SIG-M5 (cell line): ENCODE measurements at places on chromosomes 2 and 18.

DNA sequence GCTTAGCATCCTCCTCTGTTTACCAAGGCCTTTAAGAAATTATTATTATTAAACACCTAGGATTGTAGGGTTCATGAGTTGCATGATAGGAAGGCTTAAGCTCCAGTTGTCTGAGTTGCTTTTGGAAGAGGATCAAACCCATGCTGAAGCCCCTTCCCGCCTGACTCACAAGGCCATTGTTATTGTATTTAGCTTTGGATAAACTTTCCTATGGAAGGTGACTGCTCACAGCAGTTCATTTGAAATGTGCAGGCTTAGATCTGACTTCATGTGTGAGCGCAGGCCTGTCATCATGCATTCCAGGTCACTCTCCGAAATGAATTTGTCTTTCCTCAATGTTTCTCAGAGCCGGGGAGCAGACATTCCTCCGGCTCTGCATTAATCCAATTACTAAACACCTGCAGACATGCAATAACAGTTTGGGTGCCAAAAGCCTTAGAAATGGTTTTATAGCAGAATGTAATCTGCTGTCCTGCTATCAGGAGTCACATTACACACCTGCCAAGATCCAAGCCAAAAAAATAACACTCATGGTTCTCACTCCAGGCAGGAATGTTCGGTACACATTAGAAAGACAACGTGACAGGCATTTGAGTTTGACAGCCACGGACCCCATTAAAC, 119.9 kb downstream of the OSR1 start:
- DNase-seq: no peak

DNA sequence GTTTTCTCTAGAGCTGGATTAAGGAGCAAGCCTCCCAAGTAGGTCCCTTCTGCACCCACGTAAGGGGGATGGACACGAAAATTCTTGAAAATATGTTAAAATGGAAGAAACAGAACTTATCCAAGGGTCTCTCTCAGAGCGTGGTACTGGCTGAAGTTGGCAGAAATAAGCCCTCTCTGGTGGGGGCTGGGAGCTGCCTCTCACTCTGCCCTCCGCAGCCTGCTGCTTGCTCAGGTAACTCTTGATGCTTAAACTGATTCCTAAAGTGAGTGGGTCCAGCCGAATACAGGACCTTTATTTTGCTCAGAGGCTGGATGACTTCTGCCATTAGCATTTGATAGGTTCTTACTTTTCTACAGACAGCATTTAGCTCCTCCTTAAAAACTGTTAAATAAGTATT, 78.1 kb downstream of the SPHKAP start:
- DNase-seq: no peak

- no peak for DNase-seq
Measured at GRCh38 chr2:223815186-223815883, 22.0 kb downstream of the AP1S3 start.

GRCh38 chr18:58894930-58895329, 30.3 kb downstream of the ZNF532 start:
- no peak for DNase-seq

GRCh38 chr2:120503206-120503792, 157.4 kb downstream of the INHBB start:
- DNase-seq: no peak

- no peak for DNase-seq
Measured at GRCh38 chr2:201707753-201708152, 9.3 kb upstream of the MPP4 start.

GRCh38 chr2:22355816-22356433, 1029.1 kb upstream of the KLHL29 start:
- no peak for DNase-seq

- no peak for DNase-seq
Measured at GRCh38 chr2:239381709-239382134, 19.1 kb downstream of the HDAC4 start.

- DNase-seq: no peak
Measured at GRCh38 chr2:219425238-219426067, 7.3 kb downstream of the DES start.

DNA sequence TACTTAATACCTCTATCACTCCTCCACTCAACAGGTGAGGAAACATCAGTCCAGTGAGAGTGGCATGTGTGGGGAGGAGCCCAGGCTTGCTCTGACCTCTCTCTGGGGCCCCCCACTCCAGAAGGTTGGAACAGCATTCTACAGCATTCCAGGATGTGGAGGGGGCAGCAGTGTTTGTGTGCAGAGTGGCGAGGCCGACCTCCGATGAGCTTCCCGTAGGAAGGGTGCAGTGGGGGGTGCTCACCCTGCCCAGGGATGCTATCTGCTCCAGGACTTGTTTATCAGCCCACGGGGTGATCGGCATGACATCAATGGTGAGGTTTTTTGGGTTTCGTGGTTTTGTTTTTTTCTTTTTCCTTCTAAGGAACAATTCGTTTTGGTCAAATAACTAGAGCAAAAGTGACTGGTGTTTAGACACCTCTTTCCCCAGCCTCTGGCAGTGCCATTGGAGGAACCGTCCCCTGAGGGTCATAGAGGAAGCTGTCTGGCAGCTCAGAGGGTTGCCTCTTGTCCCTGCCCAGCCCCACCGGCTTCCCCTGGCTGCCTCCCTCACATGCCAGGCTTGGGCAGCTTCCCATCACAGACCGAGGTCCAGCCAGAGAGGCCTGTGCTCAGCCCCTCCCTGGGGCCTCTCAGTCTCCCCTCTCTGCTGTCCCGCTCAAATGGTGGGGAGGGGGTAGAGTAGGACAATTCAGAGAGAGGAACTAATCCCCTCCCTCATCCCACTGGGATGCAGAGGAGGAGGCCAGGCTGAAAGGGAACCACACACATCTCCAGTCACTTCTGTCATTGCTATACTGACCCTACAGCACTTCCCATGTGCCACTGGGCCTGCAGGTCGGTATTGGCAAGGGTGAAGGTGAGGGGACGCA, 96.5 kb downstream of the ZFP36L2 start:
- DNase-seq: no peak

DNA sequence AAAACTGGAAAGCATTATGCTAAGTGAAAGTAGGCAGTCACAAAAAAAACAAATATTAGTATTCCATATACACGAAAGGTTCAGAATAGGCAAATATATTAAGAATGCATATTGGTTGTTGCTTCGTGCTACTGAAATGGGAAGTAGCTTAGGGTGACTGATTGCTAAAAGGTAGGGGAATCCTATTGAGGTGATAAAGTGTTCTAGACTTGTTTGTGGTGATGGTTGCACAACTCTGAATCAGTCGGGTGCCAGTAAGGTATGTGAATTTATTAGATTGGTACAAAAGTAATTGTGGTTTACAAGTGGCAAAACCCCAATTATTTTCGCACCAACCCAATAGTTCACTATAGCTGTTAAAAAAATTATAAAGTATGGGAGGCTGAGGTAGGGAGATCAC, 20.7 kb downstream of the USP34 start:
- DNase-seq: no peak

DNA sequence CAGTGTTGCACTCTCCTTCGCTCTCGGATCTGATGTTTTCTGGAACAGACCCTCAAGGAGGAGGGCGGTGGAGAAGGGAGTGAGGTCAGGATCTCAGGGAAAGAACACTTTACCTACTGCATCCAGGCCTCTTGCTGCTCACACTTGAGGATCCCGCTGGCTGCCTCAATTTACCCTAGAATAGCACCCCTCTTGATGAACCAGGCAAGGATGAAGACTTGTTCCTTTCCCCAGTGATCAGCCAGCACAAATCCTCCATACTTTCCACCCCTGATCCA, 14.2 kb downstream of the WNT10A start:
- no peak for DNase-seq
